HTR-8/SVneo (cell line): ENCODE measurements at places on chromosomes 12 and 14.

- DNase-seq, result no peak
These were observed 78.5 kb downstream of the RERG start for GRCh38 chr12:15142711-15143110.

DNA sequence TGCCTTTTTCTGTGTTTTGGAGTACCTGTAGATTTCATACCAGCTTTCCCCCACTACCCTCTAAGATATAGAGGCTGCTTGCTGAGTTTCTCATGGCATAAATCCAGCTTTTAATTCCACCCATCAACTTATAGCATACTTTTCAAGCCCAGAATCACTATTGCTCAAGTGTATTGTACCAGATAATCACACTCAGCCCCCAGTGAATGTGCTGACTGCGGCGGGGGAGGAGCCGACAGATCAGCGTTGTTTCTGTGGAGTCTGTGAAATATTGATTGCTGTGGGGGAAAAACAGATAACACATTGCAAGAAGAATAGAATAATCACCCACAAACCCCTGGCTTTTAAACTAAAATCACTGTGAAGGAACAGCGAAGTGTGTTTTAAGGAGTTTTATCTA is 296.1 kb downstream of the TMEM132D start:
- no peak for DNase-seq

- DNase-seq, result no peak
These were observed 65.6 kb downstream of the NTF3 start for GRCh38 chr12:5497329-5498053.

- DNase-seq, result no peak
These were observed 7.0 kb downstream of the AREL1 start for GRCh38 chr14:74705613-74706500.

DNA sequence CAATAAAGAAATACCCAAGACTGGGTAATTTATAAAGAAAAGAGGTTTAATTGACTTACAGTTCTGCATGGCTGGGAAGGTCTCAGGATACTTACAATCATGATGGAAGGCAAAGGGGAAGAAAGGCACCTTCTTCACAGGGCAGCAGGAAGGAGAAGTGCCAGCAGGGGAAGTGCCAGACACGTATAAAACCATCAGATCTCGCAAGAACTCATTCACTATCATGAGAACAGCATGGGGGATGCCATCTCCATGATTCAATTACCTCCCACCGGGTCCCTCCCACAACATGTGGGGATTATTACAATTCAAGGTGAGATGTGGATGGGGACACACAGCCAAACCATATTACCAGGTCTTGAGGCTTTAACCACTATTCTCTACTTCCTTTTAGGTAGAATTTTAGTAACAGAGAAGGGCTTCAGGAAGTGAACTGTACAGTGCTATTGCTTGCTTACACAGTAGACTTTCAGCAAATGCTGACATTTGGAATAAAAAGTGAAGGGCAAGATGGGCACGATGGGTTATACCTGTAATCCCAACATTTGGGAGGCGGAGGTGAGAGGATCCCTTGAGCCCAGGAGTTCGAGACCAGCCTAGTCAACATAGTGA is 40.8 kb upstream of the OR4E1 start:
- DNase-seq, result no peak

DNA sequence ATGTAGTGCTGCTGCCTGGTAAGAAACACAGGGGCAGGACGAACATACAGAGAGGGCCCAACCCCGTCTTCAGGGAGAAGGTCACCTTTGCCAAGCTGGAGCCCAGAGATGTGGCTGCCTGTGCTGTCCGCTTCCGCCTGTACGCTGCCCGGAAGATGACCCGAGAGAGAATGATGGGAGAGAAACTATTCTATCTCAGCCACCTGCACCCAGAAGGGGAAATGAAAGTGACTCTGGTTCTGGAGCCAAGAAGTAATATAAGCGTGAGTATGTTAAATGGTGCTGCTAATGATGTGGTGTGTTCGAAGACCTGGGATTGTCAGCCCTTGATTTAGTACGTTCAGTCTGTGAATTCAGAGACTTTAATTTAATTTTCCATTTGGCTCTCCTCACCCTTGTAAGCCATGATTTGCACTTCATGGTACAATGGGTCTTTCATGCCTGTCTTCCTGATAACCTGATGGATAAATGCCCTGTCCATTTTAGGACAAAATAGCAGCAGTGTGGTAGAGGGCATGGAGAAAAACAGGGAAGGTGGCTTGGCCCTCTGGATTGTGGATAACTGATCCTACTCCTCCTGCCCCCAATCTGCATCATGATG is 318.9 kb downstream of the SNAPC1 start:
- no peak for DNase-seq

DNA sequence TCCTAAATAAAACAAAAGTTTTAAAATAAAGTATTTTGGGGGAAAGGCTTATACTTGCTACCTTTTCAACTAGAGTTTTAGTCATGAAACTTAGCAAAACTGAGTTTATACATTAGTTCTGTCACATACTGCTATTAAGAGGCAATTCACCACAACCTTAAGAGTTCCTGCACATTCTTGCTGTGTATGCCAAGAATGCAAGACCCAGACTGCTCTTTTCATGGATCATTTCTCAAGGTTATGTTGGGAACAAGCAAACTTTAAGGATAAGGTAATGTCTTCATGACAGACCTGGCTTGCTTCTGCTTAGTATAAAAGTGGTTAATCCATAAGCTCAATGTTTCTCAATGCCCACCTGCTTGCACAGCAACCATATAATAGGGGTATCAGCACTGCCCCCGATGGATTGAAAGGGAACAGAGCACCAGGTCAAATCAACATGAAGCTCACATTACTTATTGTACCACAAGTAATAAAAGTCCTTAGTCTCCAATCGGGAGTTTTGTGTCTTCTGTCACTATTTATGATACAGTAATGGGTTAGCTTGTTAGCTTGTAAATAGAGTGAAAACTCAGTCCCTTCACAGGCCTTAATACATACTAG is 67.6 kb downstream of the KIF21A start:
- DNase-seq, result no peak
